ENCODE measurements at places on chromosomes 16 and 17.

DNA sequence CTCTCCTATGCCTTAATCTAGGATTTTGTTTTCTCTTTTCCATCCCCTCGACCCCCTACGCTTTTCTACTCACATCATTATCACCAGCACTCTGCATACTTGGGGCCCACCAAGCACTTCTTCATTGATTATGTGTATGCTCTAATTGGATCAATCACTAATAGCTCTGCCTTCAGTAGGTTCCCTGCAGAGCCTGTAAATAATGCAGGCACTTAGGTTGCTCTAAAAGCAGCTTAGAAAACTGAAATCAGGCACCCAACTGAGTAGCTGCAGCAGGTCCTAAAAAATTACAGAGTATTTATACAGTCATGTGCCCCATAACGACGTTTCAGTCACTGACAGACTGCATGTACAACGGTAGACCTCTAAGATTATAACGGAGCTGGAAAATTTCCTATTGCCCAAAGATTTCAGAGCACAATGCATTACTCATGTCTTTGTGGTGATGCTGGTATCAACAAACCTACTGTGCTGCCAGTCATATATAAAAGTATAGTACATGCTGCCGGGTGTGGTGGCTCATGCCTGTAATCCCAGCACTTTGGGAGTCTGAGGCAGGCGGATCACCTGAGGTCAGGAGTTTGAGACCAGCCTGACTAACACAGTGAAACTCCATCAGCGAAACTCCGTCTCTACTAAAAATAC, 280.4 kb downstream of the HS3ST3B1 start:
- DNase-seq = no peak

- no peak for DNase-seq
These were observed 11.1 kb upstream of the SLC5A11 start for GRCh38 chr16:24834459-24835335.

DNA sequence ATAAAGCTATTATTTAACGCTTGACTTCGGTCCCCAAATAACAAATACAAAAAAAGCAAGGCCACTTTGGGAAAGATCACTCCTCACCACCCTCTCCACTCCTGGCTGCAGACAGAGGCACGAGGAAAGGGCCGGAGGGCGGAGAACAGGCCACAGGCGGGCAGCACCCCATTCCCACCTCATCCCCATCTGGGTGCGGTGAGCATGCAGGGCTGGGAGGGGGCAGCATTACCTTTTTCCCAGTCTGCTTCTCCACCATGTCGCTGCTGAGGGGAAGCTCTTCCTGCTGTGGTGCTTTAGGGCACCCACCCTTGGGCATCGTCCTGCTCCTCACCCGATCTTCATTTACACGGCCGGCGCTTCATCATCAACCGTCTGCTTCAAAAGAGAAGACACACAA, 99.2 kb downstream of the ZNF778 start:
- no peak for DNase-seq

GRCh38 chr17:80520810-80521455, 23.7 kb upstream of the RPTOR start:
- no peak for DNase-seq

GRCh38 chr17:41697122-41697962, 8.7 kb downstream of the EIF1 start:
- no peak for DNase-seq
